ENCODE measurements at places on chromosomes 11 and 22.

DNA sequence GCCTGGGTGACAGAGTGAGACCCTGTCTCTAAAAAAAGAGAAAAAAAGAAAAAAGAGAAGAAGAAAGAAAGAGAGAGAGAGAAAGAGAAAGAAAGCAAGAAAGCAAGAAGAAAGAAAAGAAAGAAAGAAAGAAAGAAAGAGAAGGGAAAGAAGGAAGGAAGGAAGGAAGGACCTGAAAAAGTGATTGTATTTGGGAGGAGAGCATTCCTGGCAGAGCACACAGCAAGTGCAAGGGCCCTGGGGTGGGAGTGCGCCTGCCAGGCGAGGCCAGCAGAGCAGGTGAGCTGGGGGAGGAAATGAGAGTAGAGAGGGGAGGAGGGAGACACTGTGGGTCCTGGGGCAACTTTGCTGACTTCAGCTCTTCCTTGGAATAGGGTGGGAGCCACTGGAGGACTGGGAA, 7.7 kb upstream of the CABP7 start:
- DNase-seq: no peak

- no peak for DNase-seq
Observed at GRCh38 chr22:37311761-37312312, 29.5 kb downstream of the CYTH4 start.

DNA sequence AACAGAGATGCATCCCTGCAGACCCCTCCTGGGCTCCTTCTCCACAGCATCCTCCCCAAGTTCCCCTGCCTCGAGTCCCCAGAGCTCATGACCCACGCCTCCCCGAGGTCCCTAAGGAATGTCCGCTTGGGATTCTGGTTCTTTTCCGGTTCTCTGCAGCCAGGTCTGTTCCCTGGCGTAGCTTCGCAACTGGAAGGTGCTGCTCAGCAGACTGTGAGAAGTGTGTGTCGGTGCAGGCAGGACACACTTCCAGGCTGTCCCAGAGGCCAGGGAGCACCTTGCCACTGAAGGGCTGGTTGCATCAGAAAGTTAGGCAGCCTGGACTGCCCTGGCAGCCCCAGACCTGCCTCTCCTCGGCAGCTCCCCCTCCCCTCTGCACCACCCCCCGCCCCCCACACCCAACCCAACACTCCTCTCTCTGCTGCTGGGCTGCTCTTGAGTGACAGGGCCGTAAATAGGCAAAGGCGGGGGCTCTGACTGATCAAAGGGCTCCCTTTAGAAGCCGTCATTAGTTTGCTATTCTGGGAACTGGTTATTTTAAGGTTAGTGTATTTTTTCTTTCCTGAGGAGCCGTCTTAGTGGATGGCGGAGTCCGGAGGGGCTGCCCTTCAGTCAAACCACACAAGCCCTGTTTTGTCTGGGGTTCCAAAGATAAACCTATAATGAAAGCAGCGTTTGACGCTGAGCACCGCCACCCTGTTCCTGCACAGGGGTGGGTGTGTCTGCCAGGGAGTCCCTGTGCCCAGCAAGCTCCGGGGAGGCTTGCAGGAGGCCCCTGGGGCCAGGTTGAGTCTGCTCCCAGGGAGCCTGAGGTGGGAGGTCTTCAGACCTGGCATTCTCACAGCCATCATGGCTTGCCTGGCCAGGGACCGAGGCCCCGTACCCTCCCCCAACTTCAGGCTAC, 88.6 kb upstream of the KCNQ1OT1 start:
- DNase-seq: no peak

- no peak for DNase-seq
Observed at GRCh38 chr11:125071846-125072217, 8.7 kb downstream of the SLC37A2 start.

DNA sequence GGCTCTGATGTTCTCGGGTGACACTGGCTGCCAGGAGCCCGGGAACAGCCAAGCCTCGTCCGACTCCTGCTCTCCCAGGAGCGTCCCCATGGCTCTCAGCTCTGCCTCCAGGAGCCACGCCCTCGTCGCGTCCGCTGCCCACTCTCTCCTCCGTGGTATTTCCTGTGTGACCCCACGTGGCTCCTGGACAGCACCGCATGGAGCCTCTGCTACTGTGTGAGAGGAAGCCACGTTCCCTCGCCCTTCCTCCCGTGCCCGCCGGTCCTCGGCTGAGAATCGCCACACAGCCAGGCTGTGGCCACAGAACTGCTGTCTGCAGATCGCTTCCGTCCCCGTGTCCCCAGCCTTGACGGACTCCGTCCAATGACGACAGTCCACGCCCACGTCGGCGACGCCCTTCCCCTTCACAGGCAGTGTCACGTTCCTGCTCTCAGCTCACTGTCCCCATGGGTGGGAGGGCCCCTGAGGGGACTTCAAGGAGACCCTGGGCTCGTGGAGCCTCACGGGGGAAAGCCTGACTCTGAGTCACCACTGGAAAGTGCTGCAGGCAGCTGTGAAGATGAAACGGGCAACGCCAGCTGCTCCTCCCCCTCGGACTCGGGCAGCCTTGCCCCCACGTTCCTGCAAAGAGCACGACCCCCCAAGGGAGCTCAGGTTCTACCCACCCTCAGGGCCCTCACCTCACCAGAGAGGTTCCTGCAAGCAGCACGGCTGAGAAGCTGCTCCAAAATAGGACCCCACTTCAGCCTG, 458.5 kb downstream of the BRD1 start:
- DNase-seq: no peak
